ENCODE measurements at places on chromosomes 2 and 18.

DNA sequence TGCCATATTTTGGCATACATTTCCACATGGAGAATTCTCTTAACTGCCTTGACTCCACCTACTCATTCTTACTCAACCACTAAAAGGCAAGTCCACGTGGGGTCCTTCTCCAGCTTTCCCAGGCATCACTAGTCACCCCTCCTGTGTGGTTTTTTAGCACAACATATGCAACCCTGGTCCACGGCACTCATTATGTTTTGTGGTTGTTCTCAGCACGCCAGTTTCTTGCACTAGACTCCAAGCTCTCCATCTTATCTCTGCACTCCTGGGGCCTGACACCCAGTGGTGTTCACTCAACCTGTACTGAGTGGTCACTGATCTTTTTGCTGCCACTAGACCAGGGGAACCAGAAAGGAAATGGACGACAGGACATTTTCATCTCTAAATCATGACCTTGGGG is 18.0 kb downstream of the MARCHF4 start:
- DNase-seq = no peak

DNA sequence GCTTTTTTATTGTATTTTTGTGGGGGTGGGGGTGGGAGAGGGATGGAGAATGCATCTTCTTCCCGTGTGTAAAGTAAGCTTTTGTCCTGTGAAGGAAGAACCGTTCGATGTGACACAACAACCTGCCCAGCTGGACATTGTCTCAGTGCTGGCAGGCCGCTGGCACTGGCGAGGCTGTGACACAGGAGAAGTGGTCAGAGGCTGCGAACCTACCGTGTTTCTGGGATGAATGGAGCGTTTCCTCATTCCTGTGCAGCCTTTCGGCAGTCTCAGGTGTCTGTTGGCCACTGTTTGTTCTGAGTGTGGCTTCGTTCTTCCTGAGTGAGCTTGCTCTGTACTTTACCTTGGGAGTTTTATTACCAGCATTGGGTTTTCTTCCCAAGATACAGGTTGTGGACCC is 8.0 kb downstream of the RAMP1 start:
- DNase-seq = no peak

DNA sequence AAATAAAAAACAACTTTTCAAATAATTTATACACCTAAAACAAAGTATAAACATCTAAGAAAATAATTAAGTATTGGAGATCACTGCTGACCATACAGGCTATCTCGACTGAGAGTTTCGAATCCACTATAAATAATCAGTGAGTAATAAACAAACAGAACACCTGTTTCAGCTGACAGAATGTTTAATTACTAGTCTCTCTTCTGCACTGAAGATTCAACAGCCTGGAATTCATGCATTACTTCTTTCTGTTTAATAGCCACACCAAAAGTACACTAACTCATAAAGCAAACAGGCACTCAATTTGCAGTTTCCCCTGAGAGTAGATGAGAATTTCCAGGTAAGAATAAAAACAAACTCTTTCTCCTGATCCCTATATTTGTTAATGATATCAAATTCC is 138.5 kb downstream of the RBMS1 start:
- DNase-seq = no peak

- no peak for DNase-seq
Measured at GRCh38 chr2:236947294-236947693, 138.4 kb upstream of the COPS8 start.

GRCh38 chr2:222879604-222879933 is 18.7 kb downstream of the ACSL3 start:
- DNase-seq = no peak

DNA sequence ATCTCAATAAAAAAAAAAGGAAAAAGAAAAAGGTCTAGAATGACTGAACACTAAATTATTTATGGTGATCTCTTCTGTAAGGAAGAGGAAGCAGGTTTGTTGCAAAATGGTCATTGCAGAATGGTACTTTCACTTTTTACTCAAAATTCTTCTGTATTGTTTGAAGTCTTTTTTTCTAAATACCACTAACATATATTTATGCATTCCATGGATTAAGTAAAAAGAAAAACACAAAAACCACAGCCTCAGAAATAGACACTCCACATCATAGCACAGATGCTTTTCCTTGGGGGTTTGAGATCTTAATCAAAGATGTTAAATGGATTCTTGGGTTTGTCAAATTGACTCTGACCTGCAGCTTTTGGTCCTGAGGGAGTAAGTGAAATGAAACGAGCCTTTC is 47.4 kb downstream of the RHOB start:
- DNase-seq = no peak

DNA sequence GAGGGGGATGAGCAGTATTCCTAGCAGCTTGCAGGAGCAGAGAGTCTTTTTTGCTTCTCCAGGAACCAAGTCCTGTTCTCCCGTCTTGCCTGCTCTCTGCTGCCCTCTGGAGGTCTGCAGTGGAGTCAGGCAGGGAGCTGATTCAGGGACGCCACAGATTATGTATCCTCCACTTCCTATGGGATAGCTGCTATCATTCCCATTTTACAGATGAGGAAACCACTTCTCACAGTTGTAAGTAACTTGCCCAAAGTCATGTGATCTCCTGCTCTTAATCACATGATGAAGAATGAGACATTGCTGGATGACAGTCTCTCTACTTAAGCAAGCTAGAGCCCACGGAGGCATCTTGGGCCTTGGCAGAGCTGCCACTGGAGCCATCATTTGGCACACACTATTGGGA is 8.3 kb downstream of the SLC4A5 start:
- peak; percentile 55 for DNase-seq

DNA sequence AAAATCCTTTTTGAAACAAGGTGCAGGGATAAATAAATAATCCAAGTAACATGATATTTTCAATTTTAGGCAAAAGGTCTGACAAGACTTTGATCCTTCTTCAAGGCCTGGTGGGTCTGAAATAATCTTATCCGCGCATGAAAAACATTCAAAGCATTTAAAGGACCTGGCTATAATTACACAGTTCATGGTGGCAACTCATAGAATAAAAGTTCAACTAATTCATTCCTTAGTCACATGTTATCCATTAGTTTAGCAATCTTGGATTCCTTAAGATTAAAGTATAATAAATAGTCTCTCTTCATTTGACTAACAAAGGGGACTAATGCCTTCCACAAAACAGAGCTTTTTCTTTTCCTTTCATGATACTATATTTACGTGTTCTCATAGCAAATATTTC is 21.0 kb upstream of the SLC38A11 start:
- DNase-seq = no peak

GRCh38 chr18:32770054-32770665 is 2.7 kb downstream of the KLHL14 start:
- DNase-seq = no peak

GRCh38 chr2:3644246-3644525 is 13.8 kb upstream of the ALLC start:
- DNase-seq = no peak

DNA sequence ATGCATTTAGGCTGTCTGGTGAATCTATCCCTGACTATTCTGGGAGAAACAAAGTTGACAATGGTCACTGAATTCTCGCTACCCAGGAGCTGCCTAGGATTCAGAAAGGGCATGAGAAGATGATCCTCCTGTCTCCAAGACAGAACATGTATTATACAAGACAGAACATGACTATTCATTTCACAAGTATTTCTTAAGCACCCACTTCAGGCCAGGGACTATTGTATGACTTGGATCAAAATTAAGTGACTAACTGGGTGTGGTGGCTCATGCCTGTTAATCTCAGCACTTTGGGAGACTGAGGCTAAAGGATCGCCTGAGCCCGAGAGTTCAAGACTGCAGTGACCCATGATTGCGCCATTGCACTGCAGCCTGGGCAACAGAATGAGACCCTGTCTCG is 235.8 kb upstream of the RAB12 start:
- DNase-seq = no peak

Data from HuH-7 (cell line).